DMS53 (cell line): ENCODE measurements at places on chromosomes 2 and 18.

DNA sequence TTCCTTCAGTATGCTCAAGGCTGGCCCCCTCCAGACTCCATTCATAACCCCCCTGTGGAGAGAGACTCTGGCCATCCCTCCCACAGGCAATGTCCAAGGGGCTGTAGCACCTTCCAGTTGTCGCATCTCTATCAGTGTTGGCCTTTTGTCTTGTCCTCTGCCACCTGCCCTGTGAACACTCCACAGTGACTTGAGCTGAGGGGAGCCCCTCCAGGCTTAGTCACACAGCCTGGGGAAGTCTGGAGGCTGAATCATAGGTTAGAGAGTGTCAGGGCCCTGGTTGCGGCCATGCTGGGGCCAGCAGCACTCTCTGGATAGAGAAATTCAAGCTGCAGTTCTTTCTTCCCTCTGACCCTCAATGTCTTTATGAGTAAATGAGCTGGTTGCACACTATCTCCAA, 64.7 kb downstream of the GYPC start:
- no peak for DNase-seq

DNA sequence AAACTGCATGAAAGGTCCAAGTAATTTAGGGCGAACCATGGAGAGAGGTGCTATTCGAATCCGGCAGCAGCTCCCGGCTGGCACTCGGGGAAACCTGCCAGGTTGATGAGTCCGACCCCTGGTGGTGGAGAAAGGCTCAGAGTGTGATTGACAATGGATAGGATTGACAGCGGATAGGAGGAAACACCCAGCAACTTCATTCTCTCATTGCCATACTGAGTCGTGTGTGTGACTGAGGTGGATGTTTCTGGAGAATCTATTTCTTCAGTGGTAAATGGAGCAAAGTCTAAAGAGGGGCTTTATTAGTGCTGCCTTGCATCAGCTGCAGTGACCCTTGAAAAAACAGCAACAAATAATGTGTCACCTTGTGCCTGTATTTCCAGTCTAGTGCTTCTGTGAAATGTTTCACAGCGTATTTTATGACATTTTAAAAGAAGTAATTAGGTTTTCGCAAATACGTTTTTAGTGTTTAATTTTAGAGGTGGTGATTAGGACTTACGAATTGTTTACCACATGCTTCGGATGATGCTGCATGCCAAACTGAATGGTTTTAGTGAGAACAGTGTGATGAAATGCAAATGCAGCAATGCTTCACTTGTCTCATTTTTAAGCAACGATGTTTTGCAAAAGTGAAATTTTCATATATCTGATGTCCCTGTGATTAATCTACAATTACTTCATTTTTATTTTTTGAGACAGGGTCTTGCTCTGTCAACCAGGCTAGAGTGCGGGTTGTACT, 102.0 kb downstream of the DCDC2C start:
- DNase-seq = peak; percentile 56

DNA sequence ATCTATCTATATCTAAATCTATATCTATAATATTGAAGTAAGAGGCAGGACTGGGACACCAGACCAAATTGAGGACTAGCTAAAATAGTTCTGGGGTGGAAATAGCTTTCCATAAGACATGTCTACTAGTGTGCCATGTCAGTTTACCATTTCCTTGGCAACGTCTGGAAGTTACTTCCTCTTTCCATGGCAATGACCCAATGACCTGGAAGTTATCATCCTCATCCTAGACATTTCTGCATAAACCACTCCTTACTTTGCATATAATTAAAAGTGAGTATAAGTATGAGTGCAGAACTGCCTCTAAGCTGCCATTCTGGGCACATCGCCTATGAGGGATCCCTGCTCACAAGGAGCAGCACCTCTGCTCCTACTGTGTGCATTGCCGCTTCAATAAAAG, 734.0 kb upstream of the GCFC2 start:
- no peak for DNase-seq

- no peak for DNase-seq
Observed at GRCh38 chr18:57081899-57082298, 65.0 kb upstream of the BOD1L2 start.

GRCh38 chr2:217652761-217653639, 349.8 kb downstream of the TNS1 start:
- DNase-seq = peak; percentile 77

DNA sequence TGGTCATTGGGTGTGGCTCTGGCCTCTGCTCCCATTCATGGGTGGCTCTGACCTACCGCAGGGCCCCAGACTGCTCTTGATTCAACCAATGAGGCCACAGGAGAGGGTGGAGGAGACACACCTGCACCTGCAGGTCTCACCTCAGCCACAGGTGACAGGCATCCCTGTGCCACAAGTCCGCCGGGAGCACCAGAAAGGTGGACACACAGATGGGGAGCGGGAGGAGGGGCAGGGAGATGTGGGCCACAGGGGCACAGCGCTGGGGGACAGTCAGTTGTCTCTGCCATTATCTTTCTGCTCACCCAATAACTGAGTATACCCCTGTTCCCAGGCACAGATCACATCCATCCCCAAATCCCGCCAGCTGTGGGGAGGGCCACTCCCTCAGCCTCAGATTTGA, 189.1 kb upstream of the SALL3 start:
- DNase-seq = no peak

DNA sequence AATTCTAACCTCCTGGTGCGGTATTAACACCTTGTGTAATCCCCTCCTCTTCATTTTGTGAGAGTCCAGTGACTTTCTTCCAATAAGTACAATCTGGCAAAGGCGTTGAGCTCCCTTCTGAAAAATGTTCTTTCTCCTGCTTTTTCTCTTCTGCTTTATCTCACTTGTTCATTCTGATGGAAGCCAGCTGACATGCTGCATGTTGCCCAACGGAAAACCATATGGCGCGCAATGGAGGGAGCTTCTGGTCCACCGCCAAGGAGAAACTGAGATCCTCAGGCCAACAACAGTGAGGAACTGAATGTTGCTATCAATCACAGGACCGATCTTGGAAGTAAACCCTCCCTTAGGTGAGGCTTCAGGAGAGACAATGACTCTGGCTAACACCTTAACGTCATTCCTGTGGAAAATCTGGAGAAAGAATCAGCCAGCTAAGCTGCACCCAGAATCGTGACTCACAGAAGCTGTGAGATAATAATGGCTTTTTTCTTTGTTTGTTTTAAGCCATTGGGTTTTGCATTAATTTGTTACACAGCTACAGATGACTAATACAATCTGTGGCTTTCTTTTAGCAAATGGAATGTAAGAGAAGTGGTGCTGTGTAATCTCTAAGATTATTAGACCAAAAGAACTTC, 1323.9 kb upstream of the DDX18 start:
- no peak for DNase-seq

DNA sequence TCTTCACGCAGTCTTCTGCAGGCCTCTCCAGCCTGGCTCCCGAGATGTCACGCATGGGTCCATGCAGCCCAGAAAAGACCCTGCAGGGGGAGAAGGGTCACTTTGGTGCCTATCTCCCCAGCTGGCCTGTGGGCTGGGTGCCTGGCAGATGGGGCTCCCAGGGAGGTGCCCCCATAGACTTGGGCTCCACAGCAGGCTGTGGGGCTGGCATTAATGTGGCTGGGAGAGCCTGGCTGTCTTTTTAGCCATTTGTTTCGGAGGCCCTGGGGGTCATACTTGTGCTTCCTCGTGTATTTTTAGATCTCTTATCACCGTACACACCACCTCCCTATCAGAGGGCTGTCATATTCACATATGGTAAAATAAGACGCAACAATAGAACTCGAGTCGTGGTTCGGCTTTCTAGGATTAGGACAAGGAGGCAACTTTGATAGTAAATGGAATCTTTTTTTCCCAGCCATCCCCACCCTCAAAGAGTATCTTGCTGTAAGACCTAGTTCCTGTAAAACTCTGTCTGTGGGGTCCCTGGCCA, 74.5 kb downstream of the LRRFIP1 start:
- DNase-seq = no peak

GRCh38 chr2:154623819-154624218, 74.7 kb upstream of the KCNJ3 start:
- peak; percentile 78 for DNase-seq

DNA sequence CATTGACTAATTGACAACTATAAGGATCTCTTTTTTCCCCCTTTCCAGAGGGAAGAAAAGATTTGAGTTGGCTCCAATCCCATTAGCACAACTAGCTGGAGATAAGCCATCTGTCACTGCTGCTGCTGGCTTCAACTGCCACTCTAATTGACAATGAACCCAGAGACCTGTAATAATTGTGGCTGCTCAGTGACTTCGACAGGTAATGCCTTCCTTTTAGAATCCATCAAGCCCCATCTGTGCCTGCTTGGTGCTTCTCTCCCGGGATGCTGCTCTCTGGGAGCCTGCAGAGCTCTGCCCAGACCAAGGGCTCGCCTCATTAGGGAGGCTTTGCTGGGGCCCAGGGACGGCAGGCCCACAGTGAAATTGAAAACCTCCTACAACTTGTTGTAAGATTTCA, 376.7 kb upstream of the SOX11 start:
- DNase-seq = no peak

DNA sequence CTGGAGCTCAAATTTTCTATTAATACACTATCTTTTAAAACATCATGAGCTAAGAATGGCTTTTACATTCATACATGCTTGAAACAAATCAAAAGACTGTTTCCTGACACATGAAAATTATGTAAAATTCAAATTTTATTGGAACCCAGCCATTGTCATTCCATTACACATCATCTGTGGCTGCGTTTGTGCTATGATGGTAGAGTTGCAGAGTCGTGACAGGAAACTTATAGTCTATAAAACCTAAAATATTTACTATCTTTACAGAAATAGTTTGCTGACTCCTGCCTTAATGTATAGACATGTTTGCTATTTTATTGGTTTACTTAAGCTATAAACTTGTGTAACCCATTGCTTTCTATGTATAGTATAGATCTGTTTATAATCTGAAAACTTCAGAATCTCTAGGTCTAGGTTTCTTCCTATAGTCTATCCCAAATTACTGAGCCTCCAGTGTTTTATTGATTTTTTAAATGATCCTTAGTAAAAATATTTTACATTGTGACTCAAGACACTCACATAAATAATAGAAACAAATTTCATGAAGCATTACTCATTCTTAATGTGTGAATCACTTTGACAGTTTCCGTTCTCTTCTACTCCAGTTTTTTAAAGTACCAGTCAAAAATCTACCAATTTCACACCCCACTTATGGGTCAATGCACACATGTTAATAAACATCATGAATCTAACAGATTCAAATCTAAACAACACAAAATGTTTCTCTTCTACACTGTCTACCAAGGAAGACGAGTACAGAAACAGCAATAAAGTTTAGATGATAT, 26.4 kb upstream of the MRPL19 start:
- no peak for DNase-seq

DNA sequence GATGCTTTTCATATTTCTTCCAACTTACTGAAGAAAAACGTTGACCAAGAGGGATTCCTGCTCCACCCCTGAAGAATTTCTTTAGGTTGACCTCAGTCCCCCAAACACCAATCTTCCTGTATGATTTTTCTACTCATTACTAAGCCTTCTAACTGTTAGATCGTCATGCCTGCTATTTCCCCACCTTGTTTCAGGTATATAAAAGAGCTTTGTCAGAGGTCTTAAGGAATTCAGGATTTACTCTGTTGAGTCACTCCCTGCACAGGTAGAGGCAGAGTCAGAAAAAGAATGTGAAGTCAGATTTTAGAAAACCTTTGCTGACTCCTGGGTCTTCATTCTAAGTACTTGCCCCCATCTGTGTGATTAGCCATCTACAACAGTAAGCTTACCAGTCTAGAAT, 83.8 kb upstream of the NOSTRIN start:
- DNase-seq = no peak

GRCh38 chr18:7370375-7370774, 139.5 kb downstream of the LRRC30 start:
- peak; percentile 70 for DNase-seq

- DNase-seq = no peak
Observed at GRCh38 chr2:196598412-196598811, 41.1 kb upstream of the CCDC150 start.

- peak; percentile 35 for DNase-seq
Observed at GRCh38 chr2:14336759-14337382, 295.6 kb upstream of the LRATD1 start.

GRCh38 chr2:147925886-147926285, 81.1 kb downstream of the ACVR2A start:
- DNase-seq = peak; percentile 1

DNA sequence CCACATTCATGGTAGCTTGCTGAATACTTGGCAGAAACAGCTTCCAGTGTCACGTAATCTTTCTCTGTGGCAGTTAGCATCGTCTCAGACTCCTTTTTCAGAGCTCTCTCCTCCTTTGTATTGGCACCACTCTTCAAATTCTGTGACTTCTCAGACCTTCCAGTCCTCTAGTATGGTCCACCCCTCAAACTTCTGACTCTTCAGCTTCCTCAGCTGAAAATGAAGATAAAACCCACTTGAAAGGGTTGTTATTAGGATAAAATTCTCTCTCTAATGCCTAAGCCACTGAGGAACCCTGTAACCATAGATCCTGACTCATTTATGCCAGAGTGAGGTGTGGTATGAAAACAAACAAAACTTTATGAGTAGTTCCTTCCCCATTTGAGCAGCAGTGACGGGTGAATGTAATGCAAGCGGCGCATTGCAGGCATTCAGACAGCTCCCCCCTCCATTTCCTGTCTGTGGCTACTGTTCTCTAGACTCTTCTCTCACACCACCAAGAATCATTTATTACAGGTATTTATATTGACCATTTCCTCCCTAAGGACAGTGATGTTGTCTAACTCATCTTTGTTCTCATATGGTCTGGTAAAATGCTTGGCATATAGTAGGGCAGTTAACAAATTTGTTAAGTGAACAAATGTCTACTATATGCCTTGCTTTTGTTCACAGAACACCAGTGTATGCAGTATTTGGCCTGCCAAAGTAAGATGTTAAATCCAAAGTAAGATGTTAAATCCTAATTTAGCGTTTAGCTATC, 35.3 kb downstream of the GALNT1 start:
- DNase-seq = peak; percentile 59

DNA sequence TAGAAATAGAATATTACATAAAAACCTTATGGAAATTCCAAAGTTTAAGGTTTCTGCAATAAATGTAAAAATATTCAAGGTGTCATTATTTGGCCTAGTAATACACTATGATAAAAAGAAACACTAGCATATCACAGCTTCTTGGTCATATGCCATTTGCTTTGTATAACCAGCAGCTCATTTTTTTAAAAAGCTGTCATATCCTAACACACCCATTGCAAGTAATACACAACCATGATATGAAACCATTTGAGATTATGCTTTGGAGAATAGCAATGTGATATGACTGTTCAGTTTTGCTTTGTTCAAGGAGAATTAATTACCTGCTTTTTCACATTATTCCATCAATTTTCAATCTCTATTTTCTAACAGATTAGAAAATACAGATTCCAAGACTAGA, 149.0 kb downstream of the IKZF2 start:
- no peak for DNase-seq
